Breast epithelium (tissue), 4 donors: ENCODE measurements at places on chromosomes 6 and 20. TPM values are rescaled to one million over a fixed set of nuclear protein-coding genes. Genes with fewer than 3 reads are reported as not detected.

DNA sequence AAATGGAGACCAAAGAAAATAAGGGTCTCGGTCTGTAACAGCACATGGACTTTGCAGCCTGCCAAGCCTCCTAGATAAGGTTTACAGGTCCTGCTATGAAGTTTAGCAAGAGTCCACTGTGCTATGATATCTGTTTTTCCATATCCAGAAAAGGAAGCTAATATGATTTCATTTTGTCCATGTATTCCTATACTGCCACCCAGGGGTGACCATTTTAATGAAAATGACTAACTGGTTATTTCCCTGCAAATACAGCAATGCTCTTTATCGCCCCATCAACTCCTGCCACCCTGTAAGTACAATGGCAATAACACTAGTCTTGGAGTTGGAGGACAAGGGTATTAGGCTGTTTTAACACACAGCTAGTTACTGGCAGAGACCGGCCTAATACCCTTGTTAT is 115.2 kb upstream of the GLP1R start:
- DNase-seq = no peak

GRCh38 chr20:3677733-3678132 is 4.1 kb downstream of the ADAM33 start:
- no peak for DNase-seq

DNA sequence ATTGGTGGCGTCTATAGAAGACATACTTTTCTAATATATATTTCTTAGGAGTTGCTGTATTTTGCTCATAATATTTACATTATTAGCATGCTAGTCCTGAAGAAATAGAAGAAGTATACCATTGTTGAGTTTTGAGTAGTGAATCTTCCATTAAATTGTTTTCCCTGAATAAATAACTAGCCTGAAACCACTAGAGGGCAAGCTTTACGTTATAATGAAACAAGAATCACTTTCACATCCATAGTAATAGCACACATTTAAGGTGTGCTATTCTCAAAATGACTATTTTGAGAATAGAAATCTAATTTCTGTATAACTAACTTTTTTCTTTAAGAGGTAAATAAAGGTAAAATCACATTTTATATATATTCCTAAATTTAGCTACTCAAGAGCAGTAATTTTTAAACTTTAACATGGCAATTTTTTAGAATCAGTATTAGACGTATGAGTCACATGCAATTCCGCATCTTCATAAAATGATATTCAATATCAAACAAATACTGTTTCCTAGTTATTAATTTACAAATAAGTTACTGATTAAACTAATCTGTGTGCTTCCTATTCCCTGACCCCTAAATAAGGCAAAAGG is 213.2 kb upstream of the MANEA start:
- no peak for DNase-seq

DNA sequence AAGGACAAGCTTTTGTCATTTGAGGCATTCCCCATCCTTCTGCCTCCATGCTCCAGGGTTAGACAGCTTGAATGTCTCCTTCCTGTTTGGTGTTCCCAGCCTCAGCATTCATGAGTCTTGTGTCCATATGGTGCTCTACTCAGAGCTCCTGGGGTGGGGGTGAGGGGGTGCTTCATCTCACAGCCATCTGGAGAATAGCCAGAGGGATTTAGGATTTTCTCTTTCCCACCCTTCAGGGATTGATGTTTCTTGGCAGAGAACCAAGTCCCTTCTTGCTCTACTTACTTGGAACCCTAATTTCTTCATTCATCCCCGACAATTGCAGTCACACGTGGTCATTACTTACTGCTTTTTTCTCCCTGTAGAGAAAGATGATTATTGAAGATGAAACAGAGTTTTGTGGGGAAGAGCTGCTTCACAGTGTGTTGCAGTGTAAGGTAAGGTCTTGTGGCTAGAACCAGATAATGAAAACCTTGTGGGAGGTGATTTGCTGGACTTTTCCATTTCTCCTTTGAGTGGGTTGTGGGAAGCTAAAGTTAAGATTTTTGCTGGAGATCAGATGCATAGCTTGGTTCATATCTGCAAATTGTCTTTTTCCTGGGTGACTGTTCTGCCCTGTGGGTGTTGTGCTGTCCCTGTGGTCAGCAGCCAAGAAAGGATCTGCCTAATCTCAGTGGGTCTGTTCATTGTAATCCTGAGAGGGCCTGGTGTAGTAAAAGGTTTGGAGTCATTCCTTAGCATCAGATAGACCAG is 18.6 kb downstream of the CMTR1 start:
- DNase-seq = no peak

DNA sequence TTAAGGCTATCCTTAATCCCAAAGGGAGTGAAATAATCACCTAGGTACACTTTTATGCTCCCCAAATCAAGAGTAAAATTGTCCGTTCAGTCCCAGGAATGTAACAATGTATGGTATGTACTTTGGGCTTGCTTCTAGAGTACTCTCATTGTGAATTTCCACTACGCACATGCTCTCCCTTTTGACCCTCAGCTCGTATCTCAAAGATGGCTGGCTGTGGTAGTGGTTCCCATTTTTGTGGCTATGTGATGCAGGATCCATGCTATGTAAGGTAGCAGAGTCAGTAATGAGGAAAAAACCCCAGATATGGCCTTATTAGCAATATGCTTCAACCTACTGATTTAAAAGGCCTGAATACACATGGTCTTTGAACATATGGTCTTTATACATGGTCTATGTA is 133.7 kb downstream of the DST start:
- no peak for DNase-seq

DNA sequence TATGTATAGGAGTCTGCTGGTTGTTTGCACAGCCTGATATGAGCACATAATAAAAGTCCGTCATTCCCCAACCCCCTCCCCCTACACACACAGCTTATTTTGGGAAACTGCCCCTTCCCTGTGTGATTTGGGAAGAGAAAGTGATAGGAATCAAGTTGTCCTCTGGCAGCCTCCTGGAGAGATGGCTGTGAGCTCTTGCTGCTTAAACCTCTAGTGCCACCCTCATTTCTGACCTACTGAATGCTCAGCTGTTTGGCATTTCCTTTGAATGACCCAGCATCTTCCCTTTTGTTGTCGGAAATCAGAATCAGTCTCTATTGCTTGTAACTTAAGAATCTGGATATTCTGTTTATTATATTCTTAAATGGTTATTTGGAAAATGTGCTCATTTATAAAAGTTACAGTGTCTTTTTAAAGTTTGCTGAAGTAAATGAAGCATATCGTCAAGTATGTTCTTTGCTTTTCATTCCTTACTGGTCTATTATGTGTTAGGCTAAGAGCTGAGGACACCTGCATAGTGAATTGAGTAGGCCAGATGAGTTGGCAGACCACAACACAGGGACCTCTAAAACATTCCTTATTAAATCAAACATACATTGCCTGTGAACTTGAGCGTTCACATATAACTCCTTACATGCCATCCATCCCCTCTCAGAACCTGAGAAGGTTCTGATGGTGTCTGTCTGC is 5.5 kb downstream of the RWDD2A start:
- no peak for DNase-seq

DNA sequence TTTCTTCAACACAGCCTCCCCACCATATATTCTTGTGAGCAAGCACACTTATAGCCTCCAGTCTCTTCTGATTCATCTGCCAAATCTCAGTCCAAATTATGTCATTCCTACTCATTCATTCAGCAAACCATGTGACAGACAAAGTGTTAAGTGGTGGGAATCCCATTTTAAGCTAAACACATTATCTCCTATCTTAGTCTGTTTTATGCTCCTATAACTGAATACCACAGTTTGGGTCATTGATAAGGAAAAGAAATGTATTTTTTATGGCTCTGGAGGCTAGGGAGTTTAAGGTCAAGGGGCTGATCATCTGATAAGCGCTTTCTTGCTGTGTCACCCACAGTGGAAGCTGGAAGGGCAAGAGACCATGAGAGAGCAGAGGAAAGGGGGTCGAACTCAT is 23.9 kb upstream of the SMIM13 start:
- DNase-seq = no peak

DNA sequence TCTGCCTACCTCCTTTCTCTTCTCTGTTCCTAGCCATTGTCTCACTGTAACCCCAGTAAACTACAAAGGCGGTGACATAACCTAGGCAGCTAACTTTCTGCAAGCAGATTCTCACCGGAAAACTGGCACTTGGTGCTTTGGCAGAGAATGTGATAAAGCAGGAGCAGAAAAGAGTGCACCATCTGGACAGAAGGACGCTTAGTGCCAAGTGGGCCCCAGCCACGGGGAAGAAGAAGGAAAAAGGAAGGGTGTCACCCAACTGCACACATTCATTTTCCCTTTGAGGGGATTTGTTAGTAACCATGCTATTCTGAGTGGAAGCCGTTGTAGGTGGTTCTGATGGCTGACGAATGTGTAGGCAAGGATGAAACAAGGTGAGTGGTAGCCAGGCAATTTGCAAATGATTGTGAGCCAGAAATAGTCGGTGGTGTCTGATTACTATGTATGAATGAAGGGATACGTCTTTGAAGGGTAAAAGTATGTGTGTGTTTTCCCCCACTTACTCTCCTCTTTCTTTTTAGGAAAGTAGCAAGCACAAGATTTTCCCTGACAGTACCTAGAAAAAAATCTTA is 148.3 kb upstream of the STXBP5 start:
- DNase-seq = no peak

- DNase-seq = no peak
These were observed 17.8 kb upstream of the FKBP5 start for GRCh38 chr6:35706468-35706867.

DNA sequence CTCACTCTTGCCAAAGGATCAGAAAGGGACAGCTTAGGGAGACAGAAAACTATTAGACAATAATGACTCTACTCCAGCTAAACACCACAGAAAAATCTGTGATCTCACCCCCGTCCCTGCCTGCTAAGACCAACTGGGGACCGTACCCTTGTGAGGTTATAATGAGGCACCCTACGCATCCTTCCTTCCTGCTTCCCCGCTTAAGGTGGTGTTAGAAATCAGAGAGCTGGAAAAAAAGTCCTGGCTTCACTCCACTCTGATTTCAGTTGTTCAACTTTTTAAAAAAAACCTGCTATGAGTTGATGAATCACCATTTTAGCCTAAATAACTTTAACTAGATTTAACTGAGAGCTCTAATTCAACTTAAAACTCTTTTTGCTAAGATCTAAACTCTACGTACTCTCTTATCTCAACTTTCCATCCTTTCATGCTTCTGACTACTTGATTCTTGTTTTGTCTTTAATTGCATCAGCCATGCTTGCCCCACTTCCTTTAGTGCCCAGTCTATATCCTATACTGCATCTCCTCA is 35.8 kb upstream of the TMEM14A start:
- no peak for DNase-seq

GRCh38 chr6:69594405-69594804 is 202.4 kb downstream of the LMBRD1 start:
- no peak for DNase-seq

GRCh38 chr6:30213667-30213956 is 406 bp upstream of the TRIM26 start:
- no peak for DNase-seq

DNA sequence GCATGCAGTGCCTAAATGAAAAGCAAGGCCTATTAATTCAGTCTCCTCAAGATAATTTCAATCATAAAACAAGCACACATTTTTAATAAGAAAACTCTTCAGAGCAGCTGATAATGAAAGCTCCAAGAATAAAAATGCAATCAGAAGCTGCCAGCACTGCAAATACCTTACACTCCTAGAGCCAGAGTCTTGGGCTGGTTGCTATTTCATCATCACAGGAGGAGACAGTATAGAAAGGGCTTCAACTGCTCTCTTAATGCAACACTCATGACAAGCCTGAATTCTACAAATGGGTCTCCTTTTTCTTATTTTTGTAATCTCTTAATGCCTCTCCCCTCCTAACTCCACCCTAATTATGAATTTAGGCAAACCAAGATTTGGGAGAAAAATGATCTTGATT is 11.2 kb upstream of the MC3R start:
- DNase-seq = no peak

GRCh38 chr6:79548304-79548703 is 11.1 kb upstream of the LCA5 start:
- DNase-seq = no peak

DNA sequence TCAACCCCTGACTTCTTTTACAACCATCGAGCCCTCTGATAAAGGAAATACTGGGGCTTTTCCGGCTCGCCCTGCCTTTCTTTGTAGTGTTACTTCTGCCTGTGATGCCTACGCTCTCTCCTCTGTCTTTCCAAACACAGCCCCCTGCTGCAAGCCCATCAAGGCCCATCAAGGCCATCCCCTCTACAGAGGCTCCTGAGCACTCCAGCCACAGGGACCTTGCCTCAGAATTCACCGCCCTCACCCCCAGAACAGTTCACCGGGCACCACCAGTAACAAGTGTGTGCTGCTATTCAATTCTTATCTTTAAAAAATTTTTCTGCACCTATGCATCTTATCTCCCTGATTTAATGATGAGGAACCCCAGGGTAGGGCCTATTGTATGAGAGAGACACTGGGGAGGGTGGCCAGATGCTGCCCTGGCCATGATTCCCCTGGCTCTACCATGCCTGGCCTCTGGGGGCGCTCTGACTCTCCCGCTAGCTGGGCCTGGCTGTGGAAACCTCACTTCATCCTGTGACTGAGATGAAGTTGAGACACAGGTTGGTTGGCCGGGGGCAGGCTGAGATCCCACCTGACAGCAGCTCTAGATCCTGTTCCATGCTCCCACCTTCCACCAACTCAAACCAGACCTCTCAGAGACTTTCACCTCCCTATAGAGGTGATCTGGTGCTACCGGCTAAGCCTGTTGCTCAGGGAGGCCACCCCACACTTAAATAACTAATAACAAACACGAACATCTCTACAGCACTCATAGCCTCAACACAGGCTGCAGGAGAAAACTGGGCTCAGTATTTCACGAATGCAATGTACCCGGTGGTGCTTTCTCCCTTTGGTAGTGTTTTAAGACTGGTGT is 19.2 kb upstream of the GLP1R start:
- DNase-seq = no peak

The C6orf141 gene
- 25.9 TPM for total RNA-seq

The PAX1 gene
- not detected for total RNA-seq

The NRM gene
- 4.0 TPM for total RNA-seq

The AVP gene
- total RNA-seq = not detected
